ENCODE measurements at places on chromosomes 3 and 15.

GRCh38 chr15:29467091-29467490 lies 197.5 kb upstream of the NSMCE3 start:
- DNase-seq, result no peak

- DNase-seq, result no peak
These were observed 36.3 kb downstream of the UBE2E2 start for GRCh38 chr3:23239211-23240068.

GRCh38 chr15:74626752-74627692 lies 11.4 kb downstream of the CLK3 start:
- no peak for DNase-seq

DNA sequence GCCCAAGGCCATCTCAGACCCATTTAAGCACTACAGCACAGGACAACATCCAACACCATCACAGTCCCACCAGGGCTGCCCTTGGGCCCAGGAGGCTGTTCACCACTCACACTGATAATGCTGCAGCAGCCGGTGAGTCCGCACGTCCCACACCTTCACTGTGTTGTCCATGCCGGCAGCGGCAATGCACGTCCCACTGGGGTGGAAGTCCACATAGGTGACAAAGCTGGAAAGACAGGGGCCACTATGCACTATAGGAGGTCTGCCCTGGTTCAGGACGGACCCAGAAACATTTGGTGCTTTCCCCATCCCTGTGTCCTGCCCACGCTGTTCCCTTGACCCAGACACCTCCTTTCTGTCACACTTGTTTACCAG lies 8.5 kb downstream of the POC1A start:
- no peak for DNase-seq

GRCh38 chr15:33021806-33022389 lies 172.6 kb downstream of the FMN1 start:
- no peak for DNase-seq

All from activated T-helper 9 cell treated with anti-CD3 and anti-CD28 coated beads, Interleukin-2, amount 50 U/mL, for 16 hours (primary cell).